Fibroblast of skin of right biceps (primary cell): ENCODE measurements at places on chromosomes 11 and 22.

- no peak for DNase-seq
Measured at GRCh38 chr22:43442386-43443151, 30.8 kb downstream of the MPPED1 start.

- peak; percentile 61 for DNase-seq
Measured at GRCh38 chr22:27624705-27625104, 176.9 kb downstream of the MN1 start.

DNA sequence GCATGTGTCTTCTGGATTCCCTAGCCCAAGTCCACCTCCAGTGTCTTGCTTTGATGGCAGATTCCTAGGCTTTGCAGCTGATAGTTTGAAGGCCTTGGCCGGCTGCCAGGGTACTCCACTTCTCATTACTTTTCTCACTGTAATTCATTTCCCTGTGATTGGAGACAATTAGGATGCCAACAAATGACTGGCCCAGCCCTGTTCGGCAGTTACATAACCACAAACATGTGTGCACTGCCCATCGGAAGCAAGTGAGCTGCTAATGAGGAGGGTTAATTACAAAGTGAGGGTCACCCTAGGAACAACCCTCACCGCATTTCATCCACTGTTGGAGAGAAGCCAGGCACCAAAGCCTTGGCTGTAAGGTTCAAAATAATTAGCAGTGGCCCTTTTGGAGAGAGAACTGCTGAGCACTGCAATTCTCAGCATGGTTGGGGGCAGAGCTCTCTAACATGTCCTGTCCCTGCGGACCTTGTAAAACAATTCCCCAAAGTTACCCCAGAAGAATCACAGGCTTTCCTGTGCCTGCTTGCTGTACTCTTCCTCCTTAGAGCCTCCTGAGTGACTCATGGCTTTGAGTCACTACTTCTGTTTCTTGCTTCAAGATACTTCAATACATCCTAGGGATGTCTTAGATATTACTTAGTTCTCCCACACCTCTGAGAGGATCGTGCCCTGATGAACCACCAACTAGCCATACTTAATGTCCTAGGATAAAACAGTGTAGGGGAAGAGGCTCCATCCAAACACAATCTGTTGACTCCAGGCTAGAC is 109.7 kb upstream of the GALNT18 start:
- DNase-seq: peak; percentile 73

GRCh38 chr22:37507731-37508130 is 11.5 kb downstream of the CARD10 start:
- DNase-seq: no peak

DNA sequence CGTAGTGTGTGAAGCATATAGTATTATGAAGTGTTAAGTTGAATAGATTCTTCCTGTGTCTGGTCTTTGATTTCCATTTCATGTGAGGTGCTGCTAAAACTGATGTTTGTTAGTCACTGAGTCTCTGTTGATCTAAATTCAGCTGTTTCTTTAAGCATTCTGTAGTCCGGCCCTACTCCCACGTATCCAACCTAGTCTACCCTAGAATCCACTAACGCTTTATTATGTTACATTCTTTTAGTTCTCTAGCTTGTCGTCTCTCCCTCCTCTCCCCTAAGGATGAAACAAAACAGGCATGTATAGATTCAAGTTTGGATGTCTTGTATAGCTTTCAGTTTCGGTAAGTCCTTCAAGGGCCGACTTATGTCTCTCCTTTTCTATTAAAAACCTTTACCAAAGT is 4.1 kb downstream of the WEE1 start:
- no peak for DNase-seq

DNA sequence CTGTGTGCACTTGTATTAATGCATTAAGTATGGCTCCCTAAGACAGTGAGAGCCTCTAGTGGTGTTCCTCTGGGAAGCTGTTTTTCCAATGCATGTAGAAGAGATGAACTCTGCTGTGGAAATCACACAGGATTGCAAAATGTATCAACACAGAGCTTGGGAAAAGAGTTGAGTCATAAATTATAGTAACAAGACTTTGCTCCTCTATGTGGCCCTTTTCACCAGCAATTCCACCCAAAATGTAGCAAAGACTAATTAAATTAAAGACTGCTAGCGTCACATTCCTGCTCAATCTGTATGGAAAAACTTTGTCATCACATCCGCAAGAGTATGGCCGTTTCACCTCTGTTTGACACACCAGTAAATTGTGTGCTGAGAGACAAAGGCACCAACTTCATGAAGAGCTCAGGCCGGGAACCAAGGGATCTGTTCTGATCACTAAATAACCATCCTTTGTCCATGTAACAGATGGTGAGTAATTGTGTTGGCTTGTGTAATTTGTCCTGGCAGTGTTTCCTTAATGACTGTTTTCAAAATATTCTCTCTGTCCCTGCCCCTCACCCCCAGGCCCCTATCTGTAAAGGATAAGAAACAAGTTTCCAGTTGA is 209.2 kb upstream of the SORL1-AS1 start:
- DNase-seq: peak; percentile 87

- no peak for DNase-seq
Measured at GRCh38 chr11:19849107-19849789, 136.6 kb downstream of the NAV2 start.
